ENCODE measurements at places on chromosomes 12 and 14.
A peak's percentile ranks its signal among the peaks of the same experiment; 100 is the strongest.

- DNase-seq: no peak
Observed at GRCh38 chr14:105272623-105273022, 24.3 kb downstream of the BTBD6 start.

DNA sequence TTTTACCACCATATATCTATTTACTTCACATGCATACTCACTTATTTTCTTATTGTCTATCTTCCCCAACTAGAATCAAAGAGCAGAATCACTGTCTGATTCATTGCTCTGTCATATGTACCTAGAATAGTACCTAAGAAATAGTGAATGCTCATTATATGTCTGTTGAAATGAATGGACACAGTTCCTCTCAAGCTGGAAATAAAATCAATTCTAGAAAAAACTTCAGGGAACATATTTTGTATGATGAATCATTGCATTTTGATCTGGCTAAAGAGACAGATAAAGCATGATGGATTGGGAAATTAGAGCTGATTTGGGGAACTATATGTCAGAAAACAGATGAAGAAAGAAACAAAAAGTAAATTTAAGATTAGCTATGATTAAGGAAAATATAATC, 623.3 kb downstream of the C12orf50 start:
- DNase-seq: no peak

- DNase-seq: no peak
Observed at GRCh38 chr12:53577941-53578352, 48.2 kb downstream of the ATF7 start.

- no peak for DNase-seq
Observed at GRCh38 chr14:104343690-104344640, 205.6 kb downstream of the KIF26A start.

DNA sequence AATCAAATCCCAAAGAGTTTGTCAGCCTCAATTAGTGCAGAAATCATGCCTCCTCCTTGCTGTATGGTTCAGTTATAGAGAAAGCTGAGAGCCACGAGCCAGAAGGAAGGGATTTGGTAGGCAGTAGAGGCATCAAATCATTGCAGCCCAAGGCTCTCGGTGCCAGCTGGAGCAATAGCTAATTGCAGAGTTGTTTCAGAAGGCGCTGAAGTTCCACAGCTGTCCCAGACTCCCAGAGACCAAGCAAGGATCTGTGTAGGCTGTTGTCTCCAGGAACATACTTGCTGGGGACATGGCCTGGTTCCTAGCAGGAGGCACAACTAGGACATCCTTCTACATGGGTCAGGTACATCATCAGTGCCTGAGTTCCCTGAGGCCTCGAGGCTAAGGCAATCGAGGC, 80.4 kb upstream of the WSCD2 start:
- peak; percentile 9 for DNase-seq

GRCh38 chr12:15868186-15868585, 14.0 kb upstream of the STRAP start:
- no peak for DNase-seq

DNA sequence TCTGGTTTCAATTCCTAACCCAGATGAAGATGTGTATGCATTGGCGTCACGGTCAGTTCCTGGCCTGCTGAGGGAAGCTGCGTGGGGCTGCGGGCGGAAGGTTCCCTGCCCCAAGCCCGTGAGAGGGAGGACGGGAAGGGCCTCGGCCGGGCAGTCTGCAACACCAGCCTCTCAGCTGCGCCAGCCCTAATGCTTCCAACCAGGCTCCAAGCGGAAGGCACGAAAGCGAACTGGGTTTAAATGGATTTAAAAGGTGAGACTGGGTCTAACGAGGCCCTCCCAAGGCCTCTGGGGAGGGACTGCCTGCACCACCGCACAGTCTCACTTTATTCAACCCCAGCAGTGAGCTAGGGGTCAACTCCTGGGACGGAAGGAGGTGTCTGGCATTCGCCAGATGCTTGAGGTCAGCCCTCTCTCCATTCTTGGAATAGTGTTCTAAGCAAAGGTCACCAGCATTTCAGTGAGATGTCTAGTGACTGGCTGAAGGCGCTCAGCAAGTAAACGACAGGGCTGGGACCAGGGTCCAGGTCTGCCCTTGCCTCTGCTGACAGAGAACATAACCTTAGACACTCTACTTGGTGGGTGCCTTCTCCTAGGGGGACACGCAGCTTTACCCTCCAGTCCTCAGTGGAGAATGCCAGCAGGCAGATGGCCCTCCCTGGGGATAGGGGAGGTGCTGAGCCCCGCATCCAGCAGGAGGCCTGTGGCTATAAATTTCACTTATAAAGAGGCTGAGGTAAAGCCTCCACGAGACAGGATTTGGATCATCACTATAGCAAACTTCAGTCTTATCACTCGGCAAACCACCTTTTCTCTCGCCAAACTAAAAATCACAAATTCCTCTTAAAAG, 92.2 kb downstream of the PIWIL1 start:
- DNase-seq: peak; percentile 28

DNA sequence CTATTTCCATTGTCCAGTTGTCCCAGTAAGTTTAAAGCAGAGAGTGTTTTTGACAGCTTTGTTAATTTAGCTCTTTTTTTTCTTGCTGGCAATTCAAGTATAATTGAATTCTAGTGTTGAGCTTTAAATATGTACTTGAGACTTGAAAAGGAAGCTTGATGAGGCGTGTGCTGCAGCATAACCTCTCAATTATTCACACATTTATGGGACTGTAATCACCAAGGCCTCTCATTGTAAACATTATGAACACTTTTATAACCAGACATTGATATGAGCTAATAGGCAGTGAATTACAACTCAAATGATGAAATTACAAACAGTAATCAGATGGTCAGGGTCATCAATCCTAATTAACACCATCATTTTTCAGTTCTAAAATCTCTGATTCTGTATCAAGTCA, 378.0 kb upstream of the DDHD1 start:
- no peak for DNase-seq

DNA sequence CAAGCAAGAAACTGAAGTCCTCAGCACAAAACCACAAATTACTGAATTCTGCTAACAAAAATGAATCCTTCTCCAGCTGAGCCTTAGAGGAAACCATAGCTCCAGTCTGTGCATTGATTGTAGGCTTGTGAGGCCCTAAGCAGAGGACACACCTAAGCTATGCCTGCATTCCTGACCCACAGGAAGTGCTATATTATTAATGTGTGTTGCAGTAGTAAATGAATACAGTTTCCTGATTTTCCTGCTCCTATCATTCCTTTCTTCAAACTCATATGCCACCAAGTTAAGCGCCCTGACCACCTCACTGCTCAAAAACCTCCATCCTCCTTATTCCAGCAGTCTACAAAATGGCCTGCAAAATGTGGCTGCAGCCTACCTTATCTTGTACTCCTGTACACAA, 151.9 kb upstream of the ABCD2 start:
- DNase-seq: no peak

DNA sequence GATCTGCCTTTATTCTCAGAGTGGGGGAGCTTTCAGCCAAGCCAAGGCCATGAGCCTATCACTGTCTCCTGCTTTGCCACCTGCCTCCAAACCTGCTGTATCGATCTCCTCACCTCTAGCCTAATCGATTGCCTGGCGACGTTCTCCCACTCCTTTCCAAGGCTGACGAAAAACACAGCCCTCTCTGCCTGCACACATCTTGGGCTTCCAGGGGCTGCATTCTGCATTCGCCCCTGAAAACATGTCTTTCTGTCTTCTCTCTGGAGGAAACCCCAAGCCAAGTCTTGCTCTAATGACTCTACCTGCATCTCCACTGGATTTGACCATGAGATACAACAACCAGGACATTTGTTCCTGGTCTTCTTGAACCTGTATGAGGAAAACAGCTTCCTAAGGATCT, 540.7 kb downstream of the BCL11B start:
- DNase-seq: no peak

DNA sequence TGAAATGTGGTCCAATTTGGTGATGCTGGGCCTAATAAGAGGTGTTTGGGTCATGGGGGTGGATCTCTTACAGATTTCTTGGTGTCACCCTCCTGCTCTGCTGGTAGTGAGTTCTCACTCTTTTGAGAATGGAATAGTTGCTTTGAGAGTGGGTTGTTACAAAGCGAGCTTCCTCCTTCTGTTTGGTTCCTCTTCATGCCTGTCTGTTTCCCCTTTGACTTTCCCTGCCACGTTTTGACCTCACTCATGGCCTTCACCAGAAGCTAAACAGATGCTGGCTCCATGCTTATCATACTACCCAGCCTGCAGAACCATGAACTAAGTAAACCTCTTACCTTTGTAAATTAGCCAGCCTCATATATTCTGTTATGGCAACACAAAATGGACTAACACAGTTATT, 57.7 kb upstream of the LDHB start:
- DNase-seq: no peak

All from retina (tissue), 1 donor.